Ureter (tissue), 1 donor: ENCODE measurements at places on chromosomes 11 and 22. TPM values are rescaled to one million over a fixed set of nuclear protein-coding genes. Genes with fewer than 3 reads are reported as not detected.

- DNase-seq: no peak
Observed at GRCh38 chr22:20448630-20449029, 11.0 kb upstream of the SCARF2 start.

GRCh38 chr11:116543911-116544475 lies 228.8 kb downstream of the BUD13 start:
- DNase-seq: no peak

- DNase-seq: no peak
Observed at GRCh38 chr11:69364921-69365320, 71.0 kb downstream of the MYEOV start.

The MS4A3 gene
- not detected for total RNA-seq

- no peak for DNase-seq
Observed at GRCh38 chr22:30891781-30892180, 76.8 kb downstream of the MORC2 start.

The XKR3 gene
- total RNA-seq: not detected

The IFT27 gene
- 41.2 TPM for total RNA-seq

The SPDYC gene
- total RNA-seq: not detected

The C11orf91 gene
- 0.52 TPM for total RNA-seq
